ENCODE measurements at places on chromosomes 5 and 9.

DNA sequence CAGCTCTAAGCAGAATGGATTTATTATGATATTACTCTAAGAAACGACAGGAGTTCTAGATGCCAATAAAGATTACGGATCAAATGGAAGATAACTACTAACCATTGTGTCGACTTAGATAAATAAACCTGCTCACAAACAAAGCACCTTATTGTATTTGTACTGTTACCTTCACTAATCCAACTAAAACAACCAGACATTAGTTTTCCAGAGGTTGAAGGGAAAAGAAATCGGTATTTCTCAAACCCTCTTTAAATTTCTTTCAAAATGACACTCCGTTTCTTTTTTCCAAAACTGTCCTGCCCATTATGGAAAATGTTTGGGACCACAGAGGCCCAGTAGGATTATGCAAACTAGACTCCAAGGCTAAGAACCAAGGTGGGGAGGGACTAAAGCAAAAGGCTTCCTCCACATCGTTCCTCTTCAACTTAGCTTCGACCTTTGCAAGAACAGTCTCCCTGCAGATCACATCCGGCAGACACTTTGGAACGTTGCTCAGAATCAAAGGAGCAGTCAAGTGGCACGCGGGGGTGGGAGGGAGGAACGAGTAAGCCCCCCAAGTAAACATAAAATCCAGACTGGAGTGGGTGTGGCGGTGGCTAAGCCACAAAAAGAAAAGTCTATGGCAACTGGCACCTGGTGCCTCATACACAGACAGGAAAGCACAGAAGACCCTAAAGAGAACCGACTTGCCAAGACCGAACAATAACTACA is 2.7 kb downstream of the MLLT3 start:
- DNase-seq: no peak

- no peak for DNase-seq
These were observed 30.5 kb upstream of the CKMT2 start for GRCh38 chr5:81202655-81203054.

- DNase-seq: no peak
These were observed 1.3 kb downstream of the CDX1 start for GRCh38 chr5:150167908-150168307.

DNA sequence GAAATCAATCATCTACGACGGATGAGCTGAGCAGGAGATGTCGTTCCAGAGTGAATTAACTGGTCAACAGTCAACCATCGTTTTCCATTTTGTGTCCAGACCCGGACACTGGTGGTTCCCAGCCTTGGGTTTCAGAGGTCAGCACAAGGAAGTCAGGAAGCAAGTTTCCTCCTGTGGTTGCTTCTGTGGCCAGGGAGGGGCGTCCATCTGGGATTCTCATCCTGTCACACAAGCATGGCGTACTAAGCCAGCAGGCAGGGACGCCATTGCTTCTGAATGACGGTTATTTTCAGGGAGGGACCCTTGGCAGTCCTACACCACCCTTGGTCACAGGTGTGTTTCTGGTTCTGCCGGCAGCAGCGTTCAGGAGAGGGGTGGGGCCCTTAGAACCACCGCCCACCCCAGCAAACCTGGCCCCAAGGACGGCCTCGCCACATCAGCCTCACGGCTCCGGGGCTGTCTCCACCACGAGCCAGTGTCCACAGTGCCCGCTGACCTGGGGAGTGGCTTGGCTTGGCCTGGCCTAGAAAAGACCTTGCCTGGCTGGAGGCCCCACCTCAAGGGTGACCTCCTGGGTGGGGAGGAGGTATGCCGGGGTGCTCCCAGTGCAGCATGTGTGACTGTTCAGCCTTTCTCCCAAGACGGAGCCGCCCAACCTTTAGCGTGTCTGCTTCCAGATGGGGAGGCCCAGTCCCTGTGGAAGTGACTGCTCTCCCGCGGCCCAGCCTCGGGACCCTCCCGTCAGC is 25.2 kb downstream of the NDUFS6 start:
- DNase-seq: no peak

- no peak for DNase-seq
These were observed 20.0 kb downstream of the FYB1 start for GRCh38 chr5:39199335-39199734.

DNA sequence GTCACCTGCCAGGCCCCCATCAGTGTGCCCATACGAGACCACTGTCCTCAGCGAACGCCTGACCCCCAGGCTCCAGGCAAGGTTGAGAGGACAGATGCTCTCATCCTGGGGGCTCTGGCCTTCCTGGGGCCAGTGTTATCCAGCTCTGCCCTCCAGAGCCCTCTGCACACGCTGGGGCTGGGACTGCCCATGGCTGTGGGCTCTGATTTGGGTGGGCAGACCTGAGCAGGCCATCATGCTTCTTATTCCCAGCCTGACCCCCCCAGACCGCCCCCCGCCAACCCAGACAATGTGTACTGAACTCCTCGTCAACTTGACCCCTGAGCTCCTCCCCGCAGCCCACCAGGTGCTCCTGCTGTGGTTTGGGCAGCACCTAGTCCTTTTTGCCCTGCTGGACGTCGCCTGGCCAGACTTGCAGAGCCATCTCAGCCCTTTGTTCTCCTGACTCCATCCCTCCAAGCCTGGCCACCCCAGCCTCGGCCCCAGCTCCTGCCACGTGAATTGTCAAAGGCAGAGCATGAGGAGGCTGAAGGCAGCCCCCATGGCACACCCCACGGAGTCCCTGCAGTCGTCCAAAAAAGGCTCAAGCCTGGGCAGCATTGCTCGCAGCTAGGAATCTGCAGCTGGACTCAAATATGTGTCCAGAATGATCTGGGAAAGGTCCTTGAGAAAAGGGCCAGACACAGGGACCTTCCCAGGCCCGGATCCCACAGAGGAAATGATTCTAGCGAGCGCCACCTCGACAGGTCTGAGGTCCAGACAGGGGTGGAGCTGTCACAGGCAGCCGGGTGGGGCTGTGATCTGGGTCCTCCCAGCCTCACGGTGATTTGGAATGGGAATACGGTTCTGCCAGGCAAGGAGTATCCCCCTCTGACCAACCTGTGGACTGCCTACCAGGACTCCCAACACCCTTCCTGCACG is 87.0 kb downstream of the ADAMTS2 start:
- no peak for DNase-seq

GRCh38 chr5:4212071-4212739 is 616.6 kb downstream of the IRX1 start:
- DNase-seq: no peak

- no peak for DNase-seq
These were observed 125.8 kb upstream of the SLC44A1 start for GRCh38 chr9:105118636-105119035.

- DNase-seq: no peak
These were observed 234.4 kb upstream of the DAPK1 start for GRCh38 chr9:87263291-87263690.

DNA sequence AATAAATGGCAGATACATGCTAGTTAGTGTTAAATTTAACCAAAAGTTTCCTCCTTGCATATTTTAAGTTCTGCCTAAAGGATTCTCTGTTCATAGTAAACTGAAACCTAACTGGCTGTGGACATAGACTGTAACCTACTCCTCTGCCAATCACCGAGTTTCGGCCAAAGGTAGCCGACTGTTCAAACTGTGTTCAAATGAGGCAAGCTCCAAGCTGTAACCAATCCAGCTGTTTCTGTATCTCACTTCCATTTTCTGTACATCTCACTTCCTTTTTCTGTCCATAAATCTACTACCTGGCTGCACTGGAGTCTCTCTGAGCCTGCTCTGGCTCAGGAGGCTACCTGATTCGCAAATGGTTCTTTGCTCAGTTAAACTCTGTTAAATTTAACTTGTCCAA is 44.1 kb downstream of the KCNV2 start:
- DNase-seq: no peak

DNA sequence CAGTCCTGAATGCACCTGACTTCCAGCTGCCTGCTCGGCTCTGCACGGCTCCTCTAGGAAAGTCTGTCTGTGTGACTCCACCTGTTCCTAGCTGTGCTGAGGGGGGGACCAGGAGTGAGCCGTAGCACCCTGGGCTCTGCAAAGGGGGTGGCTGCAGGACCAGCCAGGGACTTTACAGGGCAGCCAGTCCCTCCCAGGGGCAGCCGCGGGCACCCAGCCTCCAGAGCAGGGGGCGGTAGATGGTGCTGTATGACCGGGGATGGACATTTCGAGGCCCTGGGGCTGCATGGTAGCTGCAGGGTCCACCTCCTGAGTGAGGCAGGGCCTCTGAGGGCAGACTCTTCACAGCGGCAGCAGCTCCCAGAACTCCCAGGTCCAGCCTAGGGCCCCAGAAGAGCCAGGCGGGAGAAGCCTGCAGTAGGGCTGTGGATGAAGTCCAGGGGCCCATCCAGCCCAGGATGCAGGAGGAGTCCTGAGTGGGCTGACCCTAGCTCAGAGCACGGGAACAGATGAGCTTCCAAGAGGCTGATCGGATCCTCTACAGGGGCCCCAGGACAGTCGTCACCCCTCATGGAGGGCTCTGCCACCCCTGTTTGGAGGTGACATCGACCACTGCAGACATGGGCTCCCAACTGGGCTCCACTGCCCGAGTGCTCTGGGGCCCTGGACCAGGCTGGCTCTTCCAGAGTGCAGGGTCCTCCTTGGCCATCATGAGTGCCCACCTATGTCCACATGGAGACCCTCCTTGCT is 105.4 kb downstream of the ZNF354C start:
- no peak for DNase-seq

DNA sequence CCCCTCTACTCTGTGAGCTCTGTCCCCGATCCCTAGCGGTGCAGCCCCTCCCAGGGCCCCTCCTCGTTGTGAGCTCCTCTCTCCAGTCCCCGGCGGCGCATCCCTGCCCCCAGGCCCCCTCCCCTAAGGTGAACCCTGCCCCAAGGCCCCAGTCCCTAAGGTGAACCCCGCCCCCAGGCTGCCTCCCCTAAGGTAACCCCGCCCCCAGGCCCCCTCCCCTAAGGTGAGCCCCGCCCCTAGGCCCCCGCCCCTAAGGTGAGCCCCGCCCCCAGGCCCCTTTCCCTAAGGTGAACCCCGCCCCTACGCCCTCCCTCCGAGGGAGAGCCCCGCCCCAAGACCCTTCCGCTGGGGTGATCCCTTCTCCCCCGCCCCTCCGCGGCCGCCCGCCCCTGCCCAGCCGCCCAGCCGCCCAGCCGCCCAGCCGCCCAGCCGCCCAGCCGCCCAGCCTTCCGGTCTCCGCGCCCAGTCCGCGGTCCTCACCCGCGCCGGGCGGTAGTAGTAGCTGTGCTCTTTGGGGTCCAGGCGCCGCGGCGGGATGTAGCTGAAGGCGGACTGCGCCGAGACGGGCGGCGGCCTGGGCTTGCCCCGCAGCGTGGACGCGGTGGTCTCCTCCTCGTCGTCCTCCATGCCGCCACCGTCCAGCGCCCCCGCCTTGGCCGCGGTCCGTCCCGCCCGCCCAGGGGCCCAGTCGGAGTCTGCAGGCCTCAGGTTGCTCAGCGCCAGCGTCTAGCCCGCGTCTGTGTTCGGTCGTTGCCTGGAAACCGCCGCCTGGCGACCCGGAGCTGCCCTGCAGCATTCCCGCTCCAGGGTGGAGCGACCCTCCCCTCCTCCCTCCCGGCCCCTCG is at the start of gene CFAP90:
Gene CFAP90 (minus strand): TSS at position 739 of the 845 bp plus-strand sequence. CDS start 112 bp downstream, at position 627.
- DNase-seq: peak; percentile 63

GRCh38 chr5:42879291-42879690 is 67.6 kb upstream of the SELENOP start:
- no peak for DNase-seq

DNA sequence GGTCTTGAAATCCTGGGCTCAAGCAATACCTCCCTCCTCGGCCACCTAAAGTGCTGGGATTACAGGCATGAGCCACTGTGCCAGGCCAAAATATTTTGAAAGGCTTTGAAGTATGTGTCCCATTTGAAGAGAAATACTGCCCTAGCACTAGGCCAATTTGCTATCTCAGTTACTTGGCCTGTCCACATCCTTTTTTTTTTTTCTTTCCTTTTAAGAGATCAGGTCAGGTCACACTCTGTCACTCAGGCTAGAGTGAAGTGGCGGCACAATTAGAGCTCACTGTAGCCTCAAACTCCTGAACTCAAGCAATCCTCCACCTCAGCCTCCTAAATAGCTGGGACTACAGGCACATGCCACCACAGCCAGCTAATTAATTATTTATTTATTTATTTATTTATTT is 84.2 kb downstream of the NR6A1 start:
- DNase-seq: no peak

DNA sequence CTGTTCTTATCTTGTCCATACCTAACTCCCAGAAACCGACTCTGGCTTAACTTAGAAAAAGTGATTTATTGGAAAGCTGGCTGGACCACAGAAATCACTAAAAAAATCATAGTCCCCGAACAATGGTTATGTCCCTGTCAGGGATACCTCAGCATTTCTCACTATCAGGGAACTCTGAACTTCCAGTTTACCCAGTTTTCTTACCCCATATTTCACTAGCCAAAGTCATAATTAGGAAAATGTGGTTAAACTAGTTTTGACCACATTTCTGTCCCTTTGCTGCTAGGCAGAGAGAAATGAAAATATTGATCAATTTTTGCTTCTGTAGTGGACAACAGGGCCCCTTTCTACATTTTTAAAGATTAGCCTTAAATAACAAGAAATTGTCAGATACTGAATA is 38.2 kb downstream of the ST8SIA4 start:
- DNase-seq: no peak

Data from NCI-H774 (cell line).